ENCODE measurements at places on chromosomes 5 and 9.
A peak's percentile ranks its signal among the peaks of the same experiment; 100 is the strongest.

DNA sequence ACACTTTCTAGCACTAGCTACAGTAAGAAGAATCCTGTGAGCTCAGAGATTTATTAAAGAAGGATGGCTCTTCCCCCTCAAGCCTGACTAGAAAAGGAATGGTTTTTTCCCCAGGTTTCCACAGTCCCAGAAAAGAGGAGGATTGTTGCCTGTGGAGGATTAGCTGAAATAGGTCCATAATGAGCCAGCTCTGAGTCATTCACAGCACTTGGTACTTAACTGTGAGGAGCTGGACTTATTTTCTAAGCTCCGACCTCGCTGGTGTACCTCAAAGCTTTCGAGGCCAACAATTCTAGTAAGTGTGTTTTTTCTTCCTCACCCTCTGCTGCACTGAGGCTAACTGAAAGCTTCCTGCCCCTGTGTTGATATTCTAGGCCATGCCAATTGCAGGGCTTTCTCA is 222.5 kb upstream of the IL12B start:
- DNase-seq: peak; percentile 64

- DNase-seq: no peak
Observed at GRCh38 chr5:87241555-87241954, 26.1 kb upstream of the RASA1 start.

DNA sequence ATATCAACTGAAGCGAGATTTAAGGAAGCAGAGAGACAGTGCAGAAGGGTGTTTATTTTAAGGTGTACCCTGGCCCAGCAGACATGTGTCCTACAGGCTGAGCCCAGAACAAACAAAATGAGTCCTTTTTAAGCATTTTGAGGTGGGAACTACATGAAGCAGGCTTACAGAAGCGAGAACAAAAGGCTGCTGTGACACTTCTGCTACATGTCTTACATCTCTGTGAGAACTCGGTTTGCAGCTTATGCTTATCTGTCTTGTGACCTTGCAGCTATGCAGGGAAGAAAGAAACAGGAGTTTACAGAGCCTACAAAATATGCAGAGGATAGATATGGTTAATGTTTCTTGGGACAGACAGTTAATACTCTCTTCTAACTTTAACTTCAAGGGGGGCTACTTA is 295.9 kb downstream of the CEMIP2 start:
- no peak for DNase-seq

DNA sequence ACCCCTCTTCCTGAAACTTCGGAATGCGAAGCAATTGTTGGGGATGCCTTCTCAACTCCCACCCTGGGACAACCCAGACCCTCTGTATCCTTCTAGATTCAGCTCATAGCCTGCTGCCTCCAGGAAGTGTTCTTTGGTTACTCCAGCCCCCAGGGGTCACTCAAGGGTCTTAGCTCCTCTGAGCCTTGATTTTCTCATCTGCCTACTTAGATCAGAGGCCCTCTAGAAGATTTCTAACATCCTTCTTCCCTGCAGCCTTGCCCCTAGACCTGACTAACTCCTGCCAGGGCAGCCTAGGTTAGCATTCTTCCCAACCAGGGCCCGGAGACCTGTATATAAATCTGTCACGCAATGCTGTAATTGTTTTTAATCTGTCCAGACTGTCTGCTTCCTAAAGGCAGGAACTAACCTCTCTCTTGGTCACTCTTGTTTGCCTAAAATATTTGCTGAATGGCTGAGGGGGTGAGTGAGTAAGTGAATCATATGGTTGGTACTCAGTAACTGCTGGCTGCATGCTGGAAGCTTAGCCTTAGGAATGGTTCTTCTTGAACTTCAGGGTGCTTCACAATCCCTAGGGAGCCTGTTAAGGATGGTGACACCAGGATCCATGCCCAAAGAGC is 8.2 kb downstream of the GALNT10 start:
- peak; percentile 71 for DNase-seq

DNA sequence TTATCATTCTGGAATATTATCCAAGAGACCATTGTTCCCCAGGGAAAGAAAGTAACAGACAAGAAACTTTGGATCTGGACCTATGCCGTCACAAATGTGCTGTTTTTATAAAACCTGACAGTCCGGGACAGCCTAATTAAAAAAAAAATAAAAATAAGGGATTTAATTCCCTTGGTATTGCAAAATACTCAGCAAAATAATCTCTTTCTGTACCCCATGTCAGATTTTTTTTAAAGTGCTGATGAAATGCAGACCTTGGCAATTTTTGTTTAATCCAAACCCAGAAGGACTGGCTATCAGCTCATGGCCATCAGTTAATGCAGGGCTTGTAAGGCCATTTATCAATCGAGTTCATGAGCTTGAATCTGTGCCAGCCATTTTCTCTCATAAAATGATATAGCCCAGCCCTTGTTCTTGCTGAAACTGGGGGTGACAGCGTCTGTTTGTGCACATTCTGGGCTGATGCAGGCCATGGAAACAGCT is 162.7 kb upstream of the S1PR3 start:
- DNase-seq: no peak

GRCh38 chr5:5155617-5156016 is 15.5 kb downstream of the ADAMTS16 start:
- no peak for DNase-seq

GRCh38 chr5:71632168-71632567 is 45.0 kb downstream of the MCCC2 start:
- DNase-seq: no peak

DNA sequence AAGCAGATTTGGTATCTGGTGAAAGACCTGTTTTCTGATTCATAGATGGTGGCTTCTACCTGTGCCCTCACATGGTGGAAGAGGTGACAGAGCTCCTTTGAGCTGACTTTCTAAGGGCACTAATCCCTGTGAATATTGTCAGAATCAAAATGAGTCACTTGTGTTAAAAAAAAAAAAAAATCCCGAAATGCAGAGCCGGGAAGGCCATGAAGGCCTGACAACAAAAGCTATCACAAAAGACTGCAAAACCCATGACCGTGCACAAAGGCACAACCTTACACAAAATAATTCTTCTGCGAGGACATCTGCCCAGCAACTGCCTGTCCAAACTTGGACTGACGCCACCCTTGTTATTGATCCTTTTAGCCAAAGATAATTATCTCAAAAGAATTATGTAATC is 19.6 kb upstream of the UBTD2 start:
- no peak for DNase-seq

- no peak for DNase-seq
Observed at GRCh38 chr5:168553377-168554130, 24.4 kb downstream of the FBLL1 start.

GRCh38 chr5:43305948-43306565 is 7.2 kb downstream of the HMGCS1 start:
- peak; percentile 88 for DNase-seq

- DNase-seq: no peak
Observed at GRCh38 chr9:86531971-86532640, 177.9 kb upstream of the TUT7 start.

- DNase-seq: peak; percentile 71
Observed at GRCh38 chr9:28808042-28808441, 1234.8 kb upstream of the C9orf72 start.

DNA sequence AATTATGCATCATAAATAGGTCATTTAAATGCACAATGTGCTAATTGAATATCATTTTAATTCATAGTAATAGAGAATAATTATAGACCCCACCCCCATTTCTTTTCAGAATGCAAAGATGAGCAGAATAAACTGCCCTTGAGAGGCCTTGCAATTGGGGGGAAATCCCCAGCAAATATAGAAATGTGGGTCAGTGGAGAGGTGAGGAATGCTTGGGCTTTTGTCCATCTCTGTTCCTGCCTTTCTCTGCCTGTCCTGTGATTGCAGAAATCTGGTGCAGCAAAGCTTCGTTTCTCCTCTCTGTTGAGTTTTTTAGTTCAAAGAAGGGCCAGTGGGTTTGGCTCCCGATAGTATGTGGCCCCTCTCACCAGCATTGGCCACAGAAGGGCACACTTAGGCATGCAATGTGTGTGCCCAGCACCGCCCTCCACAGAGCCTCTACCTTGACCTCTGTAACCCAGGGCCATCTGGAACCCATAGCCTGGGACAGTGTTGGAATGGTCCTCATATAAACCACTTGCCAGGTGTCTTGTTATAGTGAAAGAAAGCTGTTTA is 164.2 kb downstream of the SEMA6A start:
- DNase-seq: peak; percentile 10

- no peak for DNase-seq
Observed at GRCh38 chr9:37960631-37961030, 56.7 kb upstream of the SLC25A51 start.

- DNase-seq: no peak
Observed at GRCh38 chr9:88990729-88991065, 571 bp upstream of the S1PR3 start.

- no peak for DNase-seq
Observed at GRCh38 chr5:72126796-72127195, 19.5 kb downstream of the MAP1B start.

DNA sequence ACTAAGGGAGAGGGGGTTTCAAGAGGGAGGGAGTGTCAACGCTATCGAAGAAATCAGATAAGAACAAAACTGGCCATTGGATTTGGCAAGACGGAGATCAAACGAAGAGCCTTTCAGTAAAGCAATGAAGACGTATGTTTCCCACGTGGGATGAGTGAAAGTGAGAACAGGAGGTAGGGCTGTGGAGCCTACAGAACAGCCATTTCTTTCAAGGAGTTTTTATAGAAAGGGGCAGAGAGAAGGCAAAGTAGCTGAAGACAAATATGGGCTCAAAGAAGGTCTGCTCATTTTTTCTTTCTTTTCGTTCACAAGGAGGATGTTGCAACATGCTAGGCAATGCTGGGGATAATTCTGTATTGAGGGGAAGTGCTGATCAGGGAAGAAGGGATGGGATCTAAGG is 98.3 kb downstream of the SUSD1 start:
- no peak for DNase-seq

DNA sequence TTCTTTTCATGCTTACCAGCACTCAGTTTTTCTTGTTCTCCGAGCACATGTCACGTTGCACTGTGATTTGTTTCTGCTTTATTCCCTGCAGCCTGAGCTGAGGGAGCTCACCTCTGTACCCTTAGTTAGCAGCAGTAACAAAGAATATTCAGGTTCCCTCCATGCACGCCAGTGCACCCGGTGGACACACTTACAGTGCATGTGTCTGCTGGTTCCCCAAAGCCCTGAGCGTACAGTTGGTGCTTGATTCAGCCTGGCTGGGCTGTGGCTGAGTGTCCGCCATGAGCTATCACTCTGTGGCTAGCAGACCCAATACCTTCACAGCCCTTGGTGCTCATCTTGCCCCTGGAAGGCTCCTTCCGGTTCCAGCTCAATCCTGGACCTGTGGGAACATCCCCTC is 93.5 kb downstream of the MVB12B start:
- no peak for DNase-seq

GRCh38 chr5:142754031-142754430 is 16.1 kb upstream of the ARHGAP26 start:
- no peak for DNase-seq

DNA sequence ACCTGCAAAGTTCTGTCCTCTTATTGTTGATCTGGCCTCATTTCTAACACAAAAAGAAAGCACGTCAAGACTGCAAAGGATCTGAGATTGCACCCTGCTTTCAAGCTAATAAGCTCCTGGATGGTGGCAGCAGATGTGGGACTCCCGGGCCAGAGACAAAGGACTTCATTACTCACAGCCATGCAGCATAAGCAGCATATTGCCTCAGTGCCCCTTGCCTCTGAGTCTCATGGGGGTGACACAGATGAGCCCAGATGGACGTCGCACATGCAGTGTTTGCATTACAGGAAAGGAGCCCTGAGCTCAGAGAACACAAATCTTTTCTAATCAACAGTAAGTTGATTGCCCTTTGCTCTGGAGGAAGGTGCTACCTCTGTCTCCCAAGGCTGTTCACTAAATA is 105.0 kb downstream of the SLC28A3 start:
- no peak for DNase-seq

DNA sequence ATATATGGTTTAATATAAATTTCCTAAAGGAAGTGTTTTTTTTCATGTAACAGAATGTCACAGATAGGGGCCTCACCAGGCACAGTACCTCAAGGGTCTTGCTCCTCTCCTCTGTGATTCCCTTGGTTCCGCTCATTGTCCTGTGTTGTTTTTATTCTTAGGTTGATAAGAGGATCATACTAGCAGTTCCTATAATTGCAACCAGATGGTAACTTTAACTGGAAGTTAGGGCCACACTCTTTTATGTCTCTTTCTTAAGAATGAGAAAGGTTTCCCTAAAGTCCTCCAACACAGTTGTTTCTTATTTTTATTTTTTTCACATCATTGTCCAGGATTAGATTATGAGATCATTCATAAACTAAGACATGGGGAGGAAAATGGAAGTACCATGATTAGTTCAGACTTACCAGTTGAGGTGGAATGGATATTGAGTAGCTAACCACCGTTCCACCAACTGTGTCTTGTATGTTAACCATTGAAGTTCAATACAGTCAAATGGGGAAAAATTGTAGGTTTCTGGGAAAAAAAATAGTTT is 41.1 kb downstream of the FAM174A start:
- DNase-seq: no peak

- peak; percentile 54 for DNase-seq
Observed at GRCh38 chr5:94422812-94423211, 195.6 kb downstream of the KIAA0825 start.

DNA sequence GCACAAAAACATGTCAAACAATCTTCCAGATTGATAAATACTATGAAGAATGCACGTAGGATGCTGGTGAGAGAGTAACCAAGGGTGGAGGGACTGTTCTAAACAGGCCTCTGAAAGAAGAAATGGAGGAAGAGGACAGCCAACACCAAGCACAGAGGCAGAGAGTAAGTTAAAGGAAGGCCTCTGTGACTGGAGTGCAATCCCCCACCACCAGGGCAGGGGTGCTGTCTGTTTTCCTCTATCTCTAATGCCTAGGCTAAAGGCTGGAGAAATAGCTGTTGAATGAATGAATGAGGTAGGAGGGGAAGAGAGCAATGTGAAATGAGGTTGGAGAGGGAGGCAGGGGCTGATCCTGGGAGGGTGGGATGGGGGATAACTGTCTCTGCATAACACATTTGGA is 88.9 kb downstream of the ANKRD55 start:
- DNase-seq: no peak

DNA sequence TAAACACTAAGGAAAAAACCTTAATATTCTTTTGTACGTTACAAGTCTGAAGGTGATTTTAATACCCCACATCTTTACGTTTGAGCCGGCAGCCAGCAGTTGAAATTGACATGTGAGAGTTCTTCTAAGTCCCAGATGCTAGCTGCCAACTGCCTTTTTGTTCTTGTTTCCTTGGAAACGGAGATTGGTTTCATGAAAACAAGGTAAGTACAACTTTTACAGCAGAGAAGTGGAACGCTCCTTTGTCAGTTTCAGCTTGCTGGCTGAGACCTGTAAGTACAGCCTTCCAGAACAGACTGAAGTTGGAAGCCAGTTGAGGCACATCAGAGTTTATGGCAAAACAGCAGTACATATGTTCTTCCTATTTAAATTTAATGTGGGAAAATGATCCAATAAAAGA is 1018.4 kb upstream of the ARRDC3 start:
- DNase-seq: peak; percentile 62

- DNase-seq: no peak
Observed at GRCh38 chr5:7910738-7911428, 41.9 kb downstream of the MTRR start.

- peak; percentile 30 for DNase-seq
Observed at GRCh38 chr5:154653764-154654485, 101.3 kb upstream of the LARP1 start.
